ENCODE measurements at places on chromosomes 3 and 15.

GRCh38 chr3:187019542-187020072, 89.3 kb downstream of the ST6GAL1 start:
- no peak for DNase-seq

DNA sequence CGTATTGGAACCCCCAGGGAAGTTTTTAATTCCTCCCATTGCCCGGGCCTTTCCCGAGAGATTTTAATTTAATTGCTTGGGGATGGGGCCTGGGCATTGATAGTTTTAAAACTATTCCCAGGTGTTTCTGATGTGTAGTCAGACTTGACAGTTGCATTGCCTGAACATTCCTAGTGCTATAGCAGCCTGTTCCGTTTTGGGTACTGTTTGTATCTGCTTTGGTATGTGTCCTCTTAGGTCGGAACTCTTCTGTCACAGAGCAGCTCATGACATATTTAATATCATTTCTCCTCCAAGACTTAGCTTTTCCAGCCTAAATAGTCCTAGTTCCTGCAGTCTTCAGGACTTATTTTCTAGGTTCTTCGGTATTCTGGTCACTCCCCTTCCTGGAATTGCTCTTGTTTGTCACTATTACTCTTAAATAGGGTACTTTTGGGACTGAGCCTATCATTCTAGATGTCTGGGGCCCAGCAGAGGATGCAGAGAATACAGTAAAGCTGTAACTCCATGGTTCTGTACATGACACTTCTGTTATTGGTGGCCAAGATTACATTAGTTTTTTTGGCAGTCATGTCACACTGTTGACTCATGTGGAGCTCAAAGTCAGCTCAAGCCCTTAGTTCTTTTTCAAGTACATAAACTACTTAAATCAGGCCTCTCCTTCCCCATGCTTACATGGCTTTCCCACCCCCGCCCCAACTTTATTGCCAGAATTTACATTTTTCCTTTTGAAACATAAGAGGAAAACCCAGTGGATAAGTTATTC, 81.5 kb downstream of the BBX start:
- no peak for DNase-seq

DNA sequence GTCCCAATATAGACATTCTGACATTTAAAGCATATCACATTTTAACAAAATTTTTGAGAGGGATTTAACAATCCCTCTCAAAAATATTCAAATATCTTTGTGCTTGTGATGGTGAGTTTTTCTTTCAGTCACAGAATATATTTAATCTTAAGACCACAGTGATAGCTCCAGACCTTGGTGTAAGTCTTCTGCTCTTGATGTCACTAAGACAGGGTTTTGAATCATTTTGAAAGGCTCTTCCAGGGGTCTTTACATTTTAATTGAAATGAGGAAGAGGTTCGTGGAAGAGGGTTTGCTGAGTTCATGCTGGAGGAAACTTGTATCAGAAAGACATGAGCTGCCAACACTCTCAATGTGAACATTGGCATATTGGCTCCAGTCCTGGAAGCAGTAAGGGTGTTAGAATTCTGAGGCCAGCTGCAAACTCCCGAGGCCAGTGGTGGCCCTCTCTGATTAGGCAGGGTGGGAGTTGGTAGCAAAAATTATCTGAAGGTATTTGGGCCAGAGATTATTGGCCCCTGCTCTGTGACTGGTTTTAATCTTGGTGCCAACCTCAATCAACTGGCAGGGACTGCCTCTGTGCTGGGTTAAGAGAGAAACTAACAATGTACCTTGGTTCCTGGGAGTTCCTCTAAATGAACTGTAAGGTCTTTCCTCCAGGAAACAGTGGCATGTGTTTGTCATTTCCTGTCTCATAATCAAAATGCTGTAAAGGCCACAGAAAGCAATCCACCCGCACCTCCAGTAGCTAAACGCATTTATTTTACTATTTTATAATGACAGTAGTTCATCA, 5.3 kb downstream of the POU1F1 start:
- no peak for DNase-seq

DNA sequence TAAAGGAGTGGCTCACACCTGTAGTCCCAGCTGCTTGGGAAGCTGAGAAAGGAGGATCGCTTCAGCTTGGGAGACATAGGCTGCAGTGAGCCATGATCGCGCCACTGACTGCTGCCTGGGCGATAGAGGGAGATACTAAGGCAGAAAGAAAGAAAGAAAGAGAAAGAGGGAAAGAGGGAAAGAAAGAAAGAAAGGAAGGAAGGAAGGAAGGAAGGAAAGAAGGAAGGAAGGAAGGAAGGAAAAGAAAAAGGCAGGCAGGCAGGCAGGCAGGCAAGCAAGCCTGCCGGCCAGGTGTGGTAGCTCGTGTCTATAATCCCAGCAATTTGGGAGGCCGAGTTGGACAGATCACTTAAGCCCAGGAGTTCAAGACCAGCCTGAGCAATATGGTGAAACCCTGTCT, 15.3 kb downstream of the SLC28A1 start:
- DNase-seq = no peak

GRCh38 chr3:13068269-13069010, 4.8 kb downstream of the IQSEC1 start:
- no peak for DNase-seq

DNA sequence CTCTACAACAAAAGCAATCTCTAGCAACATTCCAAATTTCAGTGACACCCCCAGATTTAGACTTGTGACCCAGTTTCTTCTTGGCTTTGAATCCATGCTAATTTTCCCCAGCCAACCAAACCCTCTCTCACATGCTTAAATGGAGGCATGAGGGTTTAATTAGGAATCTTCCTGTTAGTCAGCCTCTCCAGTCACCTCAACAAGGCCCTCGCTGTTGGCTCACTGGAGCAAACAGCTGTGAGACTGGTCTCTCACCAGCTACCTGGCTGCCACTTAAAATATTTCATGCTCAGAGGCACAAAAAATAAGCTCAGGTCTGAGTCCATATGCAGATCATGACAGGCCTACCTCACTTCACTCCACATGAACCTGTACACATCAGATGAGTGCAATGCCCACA, 630.4 kb upstream of the ADAMTS9 start:
- no peak for DNase-seq

DNA sequence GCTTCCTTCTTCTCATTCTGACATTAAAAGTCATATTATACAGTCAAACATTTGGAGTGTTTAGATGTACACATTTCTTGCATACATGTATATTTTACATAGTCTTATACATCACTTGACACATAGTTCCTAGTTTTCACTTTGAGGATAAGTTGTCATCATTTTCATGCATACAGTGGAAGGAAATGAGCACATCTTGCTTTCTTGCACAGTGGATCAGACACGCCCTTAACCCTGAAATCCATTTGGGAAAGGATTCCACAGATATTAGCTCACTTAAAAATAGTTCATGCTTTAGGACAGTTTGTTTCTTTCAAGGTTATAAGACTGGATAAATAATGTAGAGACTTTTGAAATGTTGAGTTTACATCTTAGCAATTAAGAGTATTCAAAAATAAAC, 148.6 kb upstream of the MME start:
- no peak for DNase-seq

GRCh38 chr3:38009807-38010591, 19.4 kb downstream of the VILL start:
- no peak for DNase-seq

DNA sequence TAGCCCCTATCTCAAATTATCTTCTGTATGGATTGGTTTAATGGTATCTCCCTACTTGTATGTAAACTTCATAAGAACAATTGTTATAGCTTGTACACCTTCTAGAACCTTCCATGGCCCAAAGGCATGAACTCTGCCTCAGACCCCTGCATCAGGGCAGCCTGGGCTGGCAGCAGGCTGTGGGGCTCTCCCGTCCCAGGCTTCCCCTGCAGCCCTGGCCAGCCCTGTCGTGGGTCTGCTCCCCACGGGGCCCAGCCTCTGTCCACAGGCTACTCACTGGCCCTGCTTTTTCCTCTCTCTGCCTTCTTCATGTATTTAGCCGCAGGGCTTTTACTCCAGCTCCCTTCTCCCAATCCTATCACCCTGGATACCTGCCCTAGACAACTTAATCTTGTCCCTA, 4.4 kb downstream of the SCN5A start:
- no peak for DNase-seq

DNA sequence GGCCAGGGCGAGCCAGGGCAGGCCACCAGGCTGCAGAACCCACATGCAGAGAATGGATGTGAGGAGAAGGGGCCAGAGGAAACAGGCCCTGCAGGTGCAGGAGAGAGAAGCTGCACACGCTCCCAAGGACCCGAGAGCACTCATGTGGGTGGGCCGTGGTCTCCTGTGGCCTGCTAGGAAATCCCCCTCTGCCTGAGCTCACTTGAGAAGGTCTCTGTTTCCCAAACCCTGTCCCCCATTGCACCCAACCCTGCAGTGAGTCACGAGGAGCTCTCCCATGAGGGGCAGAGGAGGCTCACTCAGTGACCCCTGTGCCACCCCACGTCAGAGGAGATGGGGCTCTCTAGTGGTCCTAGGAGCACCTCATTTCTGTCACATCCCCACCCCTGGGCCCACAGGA, 111.1 kb downstream of the KLF13 start:
- no peak for DNase-seq

DNA sequence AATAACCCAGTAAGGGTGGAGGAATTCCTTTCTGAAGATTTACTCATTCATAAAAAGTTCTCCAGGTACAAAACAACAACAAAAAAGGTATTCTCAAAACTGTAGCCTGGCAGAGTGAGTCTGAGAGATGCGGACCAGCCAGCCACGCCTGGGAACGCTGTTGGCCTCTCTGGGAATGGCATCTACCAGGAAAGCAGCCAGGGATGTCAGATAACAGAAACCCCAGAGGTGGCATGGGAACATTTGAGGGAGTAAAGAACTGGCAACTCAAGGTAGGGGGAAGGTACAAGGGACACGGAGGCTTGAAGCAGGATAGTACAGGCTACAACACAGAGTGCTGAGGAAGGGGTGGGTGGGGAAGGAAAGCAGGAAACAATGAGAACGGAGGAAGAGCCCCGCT, 7.1 kb upstream of the AP3S2 start:
- no peak for DNase-seq

GRCh38 chr3:34934660-34935059, 704.7 kb upstream of the ARPP21 start:
- no peak for DNase-seq

GRCh38 chr15:36117296-36117787, 462.1 kb upstream of the CDIN1 start:
- no peak for DNase-seq

DNA sequence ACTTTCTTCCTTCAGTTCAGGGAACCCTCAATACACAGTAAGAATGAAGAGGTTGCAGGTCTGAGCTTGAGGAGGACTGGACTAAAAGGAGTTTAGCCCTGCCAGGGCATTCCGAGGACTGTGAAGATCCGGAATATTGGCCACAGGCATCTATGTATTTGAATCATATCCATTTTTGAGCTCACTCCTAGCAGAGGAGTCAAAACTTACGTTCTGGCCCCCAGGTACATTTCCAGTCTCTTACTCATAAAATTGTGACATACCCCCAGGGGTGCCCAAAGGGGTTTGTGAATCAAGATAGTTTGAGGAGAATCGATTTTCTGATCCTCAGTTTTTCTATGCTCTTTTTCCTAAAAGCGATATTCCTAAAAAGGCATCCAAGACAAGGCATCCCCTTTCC, 27.6 kb upstream of the SRP14 start:
- no peak for DNase-seq

DNA sequence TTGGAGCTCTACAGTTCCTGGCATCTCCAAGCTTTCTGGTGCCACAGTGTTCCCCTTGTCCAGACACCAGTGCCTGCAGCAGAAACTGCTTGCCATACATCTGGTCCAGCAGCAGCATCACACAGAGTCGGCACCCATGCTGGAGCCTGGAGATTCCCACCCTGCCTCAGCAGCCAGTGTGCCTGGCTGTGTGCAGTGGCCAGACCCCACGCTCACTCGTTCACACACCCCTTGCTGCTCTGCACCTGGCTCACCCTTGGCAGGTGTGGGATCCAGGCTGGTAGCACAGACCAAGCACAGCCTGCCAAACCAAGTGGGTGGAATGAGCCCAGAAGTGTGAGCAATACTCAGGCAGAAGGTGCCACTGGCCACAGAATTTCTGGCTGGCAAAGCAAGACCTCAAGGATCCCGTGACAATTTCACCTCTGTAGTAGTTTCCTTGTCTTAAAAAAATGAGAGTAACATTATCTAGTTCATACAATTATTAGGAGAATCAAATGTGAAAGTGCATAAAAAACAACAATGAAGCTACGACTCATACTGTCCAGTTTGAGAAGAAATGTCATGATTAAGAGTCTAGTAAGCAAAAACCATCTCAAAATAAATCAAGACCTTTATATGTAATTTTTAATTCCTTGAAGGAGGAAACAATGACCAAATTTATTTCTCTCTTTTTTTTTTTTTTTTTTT, 22.9 kb upstream of the ZBED2 start:
- no peak for DNase-seq

DNA sequence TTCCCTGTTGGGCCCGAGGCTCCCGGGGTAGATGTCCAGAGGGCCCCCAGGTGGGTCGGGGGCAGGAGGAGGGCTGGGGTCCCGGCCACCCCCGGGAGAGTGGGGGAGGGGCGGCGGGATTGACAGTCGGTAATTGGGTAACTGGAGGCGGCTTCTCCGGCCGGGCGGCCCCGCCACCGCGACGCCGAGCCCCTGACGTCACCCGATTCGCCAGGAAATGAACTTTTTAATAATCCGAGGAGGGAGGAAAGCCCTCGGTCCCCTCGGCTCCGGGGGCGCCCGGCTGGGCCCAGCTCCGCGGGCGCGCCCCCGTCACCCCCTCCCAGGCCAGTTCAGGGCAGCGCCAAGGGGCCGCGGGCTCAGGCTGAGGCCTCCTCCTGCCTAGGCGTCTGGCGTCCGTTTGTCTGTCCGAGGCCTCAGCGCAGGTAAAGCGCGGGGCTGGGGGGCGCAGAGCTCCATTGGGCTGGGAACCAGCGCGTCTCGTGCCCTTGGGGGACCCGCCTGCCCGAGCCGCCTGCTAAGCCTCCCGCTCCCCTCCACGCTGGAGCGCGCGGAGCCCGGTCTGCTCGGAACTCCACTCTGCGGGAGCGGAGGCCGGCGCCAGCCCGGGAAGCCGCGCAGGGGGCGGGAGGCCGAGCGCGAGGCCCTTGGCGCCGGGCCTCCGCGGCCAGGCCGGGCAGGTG, 3.9 kb downstream of the GATA2 start:
- DNase-seq = no peak

GRCh38 chr15:60254416-60254815, 143.4 kb downstream of the ANXA2 start:
- no peak for DNase-seq

DNA sequence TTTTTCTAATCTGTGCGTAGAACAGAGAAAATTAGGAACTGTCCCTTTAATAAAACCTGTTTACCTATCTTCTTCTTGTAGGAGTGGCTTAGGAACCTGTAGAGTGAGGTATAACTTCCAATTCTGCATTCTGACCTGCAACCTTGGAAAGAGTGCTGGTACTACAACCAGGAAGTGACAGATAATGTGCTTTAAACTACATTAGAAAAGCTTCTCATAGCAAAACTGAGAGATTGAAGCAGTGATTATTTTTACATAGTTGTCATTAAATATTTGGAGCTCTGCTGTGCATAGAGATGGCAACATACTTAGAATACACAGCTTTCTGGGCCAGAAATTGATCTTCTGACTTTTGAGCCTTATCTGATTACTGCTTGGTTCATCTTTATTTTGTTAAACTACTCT, 50.4 kb upstream of the ZDHHC23 start:
- DNase-seq = no peak
